ENCODE measurements at places on chromosomes 5 and 9.

GRCh38 chr5:181215997-181216989 is 6.8 kb upstream of the TRIM41 start:
- DNase-seq = peak; percentile 32

- DNase-seq = peak; percentile 60
These were observed 35.8 kb downstream of the PIK3R1 start for GRCh38 chr5:68251386-68251785.

GRCh38 chr9:114121227-114122135 is 22.4 kb upstream of the KIF12 start:
- no peak for DNase-seq

DNA sequence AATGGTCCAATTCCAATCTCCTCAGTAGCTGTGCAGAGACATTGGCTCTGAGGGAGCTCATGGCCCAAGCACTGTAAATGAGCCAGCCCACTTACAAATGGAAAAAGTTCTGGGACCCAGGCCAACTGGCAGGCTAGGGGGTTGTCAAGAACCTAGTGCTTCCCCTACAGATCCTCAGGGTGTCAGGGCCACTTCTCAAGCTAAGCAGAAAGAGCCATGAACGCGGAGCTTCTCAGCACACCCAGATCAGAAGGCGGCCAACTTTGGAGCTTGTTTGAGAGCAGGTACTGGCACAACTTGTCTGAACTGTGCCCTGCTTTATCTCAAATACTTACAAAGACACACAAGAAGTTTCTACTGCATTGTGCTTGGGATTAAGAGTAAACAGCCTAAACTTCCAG is 17.5 kb downstream of the TLE1 start:
- peak; percentile 64 for DNase-seq

DNA sequence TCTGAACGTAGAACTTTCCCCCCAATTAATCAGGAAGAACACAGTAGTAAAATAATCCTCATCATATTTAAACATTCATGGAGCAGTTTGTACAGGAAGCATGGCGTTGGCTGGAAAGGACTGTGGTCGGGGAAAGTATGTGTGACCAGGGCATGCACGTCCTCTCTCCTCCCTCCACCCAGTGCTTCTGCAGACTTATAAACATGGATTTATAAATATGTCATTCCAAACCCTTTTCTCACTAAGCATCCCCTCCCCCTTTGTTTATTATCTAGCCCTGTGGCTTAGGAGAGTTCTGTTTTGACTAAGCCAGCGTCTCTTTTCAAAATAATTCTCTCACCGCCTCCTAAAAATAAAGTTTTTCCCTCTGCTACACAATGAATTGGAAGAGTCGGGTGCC is 70.4 kb upstream of the DAP start:
- peak; percentile 88 for DNase-seq

- DNase-seq = no peak
These were observed 3.8 kb downstream of the SMARCA2 start for GRCh38 chr9:2018764-2019558.
